HEK293T (cell line): ENCODE measurements at places on chromosomes 12 and 14.

GRCh38 chr12:112347581-112347982 lies 34.6 kb downstream of the HECTD4 start:
- no peak for DNase-seq

- no peak for DNase-seq
Observed at GRCh38 chr14:73729556-73730265, 15.5 kb upstream of the PNMA1 start.

GRCh38 chr12:106724934-106725333 lies 49.5 kb upstream of the RIC8B start:
- peak; percentile 30 for DNase-seq

GRCh38 chr12:44019118-44019517 lies 183.2 kb downstream of the TMEM117 start:
- no peak for DNase-seq

- no peak for DNase-seq
Observed at GRCh38 chr14:101840649-101841369, 79.3 kb downstream of the PPP2R5C start.

- peak; percentile 12 for DNase-seq
Observed at GRCh38 chr12:96907671-96908422, 790 bp downstream of the NEDD1 start.

GRCh38 chr14:26427097-26427496 lies 170.7 kb downstream of the NOVA1 start:
- no peak for DNase-seq

- no peak for DNase-seq
Observed at GRCh38 chr14:31895646-31896045, 181.5 kb upstream of the ARHGAP5 start.

DNA sequence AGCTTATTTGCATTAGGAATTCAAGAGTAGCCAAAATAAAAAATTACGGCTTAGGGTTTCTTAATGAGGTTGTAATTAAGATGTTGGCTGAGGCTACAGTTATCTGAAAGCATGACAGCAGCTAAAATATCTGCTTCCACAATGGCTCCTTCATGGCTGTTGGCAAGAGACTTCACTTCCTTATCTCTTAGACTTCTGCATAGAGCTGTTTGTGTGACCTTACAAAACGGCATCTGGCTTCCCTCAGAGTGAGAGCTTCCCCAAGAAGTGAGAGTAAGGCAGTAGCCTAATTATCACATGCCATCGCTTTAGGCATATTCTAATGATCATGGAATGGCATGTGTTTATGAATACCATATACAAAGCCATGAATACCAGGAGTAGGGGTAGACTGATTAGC lies 57.6 kb downstream of the CCDC59 start:
- DNase-seq, result no peak

DNA sequence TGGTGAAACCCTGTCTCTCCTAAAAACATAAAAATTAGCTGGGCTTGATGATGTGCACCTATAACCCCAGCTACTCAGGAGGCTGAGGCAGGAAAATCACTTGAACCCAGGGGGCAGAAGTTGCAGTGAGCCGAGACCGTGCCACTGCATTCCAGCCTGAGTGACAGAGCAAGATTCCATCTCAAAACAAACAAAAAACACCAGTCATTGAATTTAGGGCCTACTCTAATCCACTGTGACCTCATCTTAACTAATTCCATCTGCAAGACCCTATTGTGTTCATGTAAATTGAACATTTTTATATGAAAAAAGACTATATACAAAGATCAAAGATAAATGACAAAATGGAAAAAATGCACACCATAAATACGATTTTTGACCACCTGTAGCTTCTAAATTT lies 17.8 kb downstream of the KCNMB4 start:
- no peak for DNase-seq

- DNase-seq, result no peak
Observed at GRCh38 chr12:6643569-6644256, 3.5 kb downstream of the ACRBP start.

GRCh38 chr12:14167005-14167628 lies 185.7 kb upstream of the GRIN2B start:
- peak; percentile 58 for DNase-seq

- peak; percentile 9 for DNase-seq
Observed at GRCh38 chr12:39846971-39847650, 227.5 kb upstream of the ABCD2 start.

GRCh38 chr12:66387117-66387516 lies 84.8 kb downstream of the HELB start:
- DNase-seq, result no peak

GRCh38 chr14:21244544-21244943 lies 24.7 kb downstream of the HNRNPC start:
- DNase-seq, result no peak

- no peak for DNase-seq
Observed at GRCh38 chr12:46554460-46554859, 181.9 kb upstream of the SLC38A2 start.

DNA sequence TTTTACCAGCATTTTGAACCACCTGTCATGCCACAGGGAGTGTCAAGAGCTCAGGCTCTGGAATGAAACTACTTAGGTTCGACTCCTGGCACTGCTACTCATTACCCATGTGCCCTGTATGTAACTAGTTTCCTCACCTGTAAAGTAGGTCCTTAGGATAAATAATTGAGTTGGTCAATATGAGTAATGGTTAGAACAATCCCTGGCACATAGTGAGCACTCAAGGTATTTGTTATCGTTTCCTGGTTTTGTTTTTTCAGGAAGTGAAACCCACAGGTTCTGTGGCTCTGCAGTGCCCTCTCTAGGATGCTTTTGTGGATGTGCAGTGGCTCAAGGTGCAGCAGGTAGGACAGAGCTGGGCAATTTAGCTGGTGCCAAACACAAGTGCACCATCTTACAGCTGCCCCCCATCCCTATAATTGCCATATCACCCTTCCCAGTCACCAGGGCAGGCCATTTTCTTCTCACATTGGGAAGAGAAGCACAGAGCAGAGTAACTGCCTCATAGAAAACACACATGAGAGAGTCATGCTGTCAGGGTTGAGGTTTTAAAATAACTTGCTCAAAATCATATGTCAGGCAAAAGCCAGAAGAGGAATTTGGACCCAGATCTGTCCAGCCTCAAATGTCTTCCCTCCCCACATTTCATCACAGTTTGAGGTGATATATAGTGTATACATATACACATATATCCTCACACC lies 297.5 kb downstream of the RPAP3 start:
- DNase-seq, result no peak

DNA sequence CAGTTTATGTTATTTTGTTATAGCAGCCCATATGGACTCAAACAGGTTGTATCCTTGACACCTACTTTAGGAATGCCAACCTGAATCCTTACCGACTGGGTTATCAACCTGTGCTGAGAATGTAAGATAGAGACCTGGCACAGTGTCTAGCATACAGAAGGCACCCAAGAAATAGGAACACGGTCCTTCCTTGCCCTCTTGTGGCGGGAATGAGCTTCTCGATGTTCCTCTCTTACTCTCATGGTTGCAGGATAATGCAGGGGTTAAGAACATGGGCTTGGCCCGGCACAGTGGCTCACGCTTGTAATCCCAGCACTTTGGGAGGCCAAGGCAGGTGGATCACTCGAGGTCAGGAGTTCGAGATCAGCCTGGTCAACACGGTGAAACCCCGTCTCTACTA lies 6.5 kb downstream of the C12orf43 start:
- DNase-seq, result peak; percentile 30

DNA sequence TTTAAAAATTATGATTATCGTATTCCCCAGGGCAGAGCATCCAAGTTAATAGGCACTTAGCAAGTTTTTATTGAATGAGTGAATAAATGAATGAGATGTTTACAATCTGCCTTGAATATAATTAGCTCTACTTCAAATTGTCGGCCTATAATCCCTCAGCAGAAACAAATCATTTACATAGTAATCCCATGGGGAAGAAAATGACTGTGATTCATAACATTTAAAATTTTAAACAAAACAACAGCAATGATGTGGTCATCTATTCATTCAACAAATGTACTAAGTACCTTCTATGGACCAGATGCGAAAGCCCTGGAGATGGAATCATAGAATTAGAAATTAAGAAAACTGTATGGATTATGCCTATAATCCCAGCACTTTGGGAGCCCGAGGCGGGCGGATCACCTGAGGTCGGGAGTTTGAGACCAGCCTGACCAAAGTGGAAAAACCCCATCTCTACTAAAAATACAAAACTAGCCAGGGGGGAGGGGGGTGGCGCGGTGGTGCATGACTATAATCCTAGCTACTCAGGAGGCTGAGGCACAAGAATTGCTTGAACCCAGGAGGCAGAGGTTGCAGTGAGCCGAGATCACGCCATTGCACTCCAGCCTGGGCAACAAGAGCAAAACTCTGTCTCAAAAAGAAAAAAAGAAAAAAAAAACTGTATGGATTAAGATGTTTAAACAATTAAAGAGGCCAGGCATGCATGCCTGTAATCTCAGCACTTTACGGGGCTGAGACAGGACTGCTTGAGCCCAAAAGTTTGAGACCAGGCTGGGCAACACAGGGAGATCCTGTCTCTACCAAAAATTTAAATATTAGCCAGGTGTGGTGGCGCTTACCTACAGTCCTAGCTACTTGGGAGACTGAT lies 17.7 kb upstream of the MDM2 start:
- DNase-seq, result no peak

- no peak for DNase-seq
Observed at GRCh38 chr12:30573145-30573544, 122.5 kb downstream of the IPO8 start.

DNA sequence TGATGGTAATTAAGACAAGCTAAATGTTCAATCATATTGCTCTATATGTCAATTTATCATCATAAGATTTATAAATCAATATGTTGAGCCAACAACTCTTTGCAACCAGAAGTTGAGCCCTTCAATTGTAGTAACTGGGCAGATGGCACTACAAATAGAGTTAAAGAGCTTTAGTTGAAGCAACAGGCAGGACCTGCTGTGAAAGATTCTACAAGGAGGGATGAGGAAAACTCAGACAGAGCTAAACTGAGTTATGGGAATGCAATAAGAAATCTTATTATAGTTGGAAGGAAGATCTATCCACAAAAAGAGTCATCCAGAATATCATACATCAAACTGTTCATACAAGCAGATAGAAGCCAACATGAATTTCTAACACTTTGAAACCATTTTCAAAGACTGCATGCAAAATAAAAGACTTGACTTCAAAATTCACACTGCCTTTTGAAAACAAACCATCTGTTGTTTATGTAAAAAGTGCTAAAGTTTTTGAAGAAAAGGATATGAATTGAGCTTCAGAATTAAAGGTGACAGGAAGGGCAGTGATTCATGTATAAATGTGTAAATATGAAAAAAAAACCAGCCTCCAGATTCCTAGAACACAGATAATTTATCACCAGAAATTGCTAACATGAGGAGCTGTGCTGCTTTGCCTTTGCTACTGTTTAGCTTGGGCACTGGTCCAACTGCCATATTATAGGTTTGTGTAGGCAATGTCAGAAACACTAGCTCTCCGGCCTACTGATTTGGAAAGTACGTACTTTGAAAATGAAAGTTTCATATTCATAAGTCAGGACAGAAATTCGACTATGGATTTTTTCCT lies 133.2 kb downstream of the SLC35F4 start:
- no peak for DNase-seq

DNA sequence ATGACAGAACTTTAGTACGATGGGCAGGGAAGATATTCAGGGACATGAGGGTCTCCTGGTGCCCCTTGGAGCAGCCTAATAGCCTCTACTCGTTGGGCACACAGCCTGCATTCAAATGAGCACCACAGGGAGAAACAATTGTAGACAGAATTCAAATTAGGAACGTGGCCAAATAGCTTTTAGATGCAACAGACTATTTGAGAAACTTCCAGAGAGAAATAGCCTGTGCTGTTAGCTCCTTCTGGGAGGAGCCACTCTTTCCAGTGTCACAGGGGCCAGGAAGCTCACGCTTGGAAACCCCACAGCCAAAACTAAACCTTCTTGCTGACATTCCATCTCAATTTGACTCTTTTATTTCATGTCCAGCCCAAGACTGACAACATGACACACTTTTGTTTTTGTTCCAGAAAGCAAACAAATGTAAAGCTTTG lies 114.5 kb downstream of the RPAP3 start:
- no peak for DNase-seq

DNA sequence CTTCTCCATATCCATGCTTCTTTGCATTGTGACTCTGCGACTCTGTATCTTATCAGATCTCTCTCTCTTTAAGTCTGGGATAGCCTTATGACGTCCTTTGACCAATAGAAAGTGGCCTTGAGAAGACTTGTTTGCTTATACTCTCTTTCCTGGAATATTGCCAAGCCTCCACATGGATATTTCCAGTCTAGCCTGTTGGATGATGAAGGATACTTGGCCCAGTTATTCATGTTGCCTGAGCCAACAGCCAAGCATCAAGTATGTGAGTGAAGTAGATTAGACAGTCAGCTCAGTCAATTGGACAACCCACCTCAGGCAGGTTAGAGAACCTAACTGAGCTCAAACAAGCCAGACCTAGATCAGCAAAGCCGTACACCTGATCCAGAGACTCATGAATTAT lies 864.2 kb upstream of the MGAT4C start:
- DNase-seq, result no peak

DNA sequence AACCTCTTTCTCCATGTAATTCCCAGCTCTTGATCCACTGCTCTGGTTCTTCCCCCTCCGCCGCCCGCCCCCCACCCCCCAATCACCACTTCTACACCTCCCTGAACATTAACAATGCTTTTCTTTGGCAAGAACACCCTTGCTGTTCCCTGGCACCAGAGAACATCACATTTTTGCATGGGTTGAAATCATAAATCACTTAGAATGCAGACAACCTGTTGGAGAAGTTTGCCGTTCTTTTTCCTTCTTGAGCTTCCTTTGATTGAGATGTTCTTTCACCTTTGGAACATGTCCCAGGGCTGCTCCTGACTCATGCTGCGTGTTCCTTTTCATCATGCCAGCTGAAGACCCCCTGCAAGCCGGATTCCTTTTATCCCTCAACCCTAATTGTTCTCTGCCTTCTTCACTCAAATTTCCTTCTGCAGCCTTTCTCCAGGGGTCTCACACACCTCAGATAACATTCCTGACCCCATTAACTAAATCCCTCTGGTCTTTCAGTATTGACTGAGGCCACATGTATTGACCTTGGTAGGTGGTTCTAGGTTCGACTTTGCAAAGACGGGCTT lies 294.1 kb upstream of the TMPO start:
- no peak for DNase-seq

GRCh38 chr12:102964872-102965271 lies 7.4 kb downstream of the ASCL1 start:
- no peak for DNase-seq

DNA sequence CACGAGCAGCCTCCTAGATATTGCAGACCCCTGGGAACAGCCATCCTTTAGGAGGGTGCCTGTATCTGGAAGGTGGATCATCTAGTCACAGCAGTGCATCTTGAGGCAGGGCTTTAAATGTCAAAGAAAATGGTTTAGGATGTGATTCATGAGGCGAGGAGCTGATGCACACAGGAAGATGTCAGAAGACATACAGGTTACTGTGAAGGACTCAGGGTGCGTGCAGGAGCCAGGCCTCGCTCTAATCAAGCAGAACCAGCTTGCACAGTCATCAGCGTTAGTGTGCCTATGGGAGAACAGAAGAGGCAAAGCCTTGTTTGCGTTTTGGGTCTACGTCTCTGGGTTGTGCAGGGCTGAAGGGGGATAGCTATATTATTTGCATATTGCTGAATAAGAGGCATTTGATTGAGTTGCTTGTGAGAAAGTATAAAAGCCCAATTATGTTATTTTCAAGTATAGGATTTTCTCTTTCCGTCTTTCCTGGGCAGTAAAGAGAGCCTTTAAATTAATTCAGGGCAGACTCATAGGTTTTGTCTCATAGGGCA lies 77.3 kb upstream of the RPH3A start:
- DNase-seq, result no peak
